ENCODE measurements at places on chromosomes 4 and X.

DNA sequence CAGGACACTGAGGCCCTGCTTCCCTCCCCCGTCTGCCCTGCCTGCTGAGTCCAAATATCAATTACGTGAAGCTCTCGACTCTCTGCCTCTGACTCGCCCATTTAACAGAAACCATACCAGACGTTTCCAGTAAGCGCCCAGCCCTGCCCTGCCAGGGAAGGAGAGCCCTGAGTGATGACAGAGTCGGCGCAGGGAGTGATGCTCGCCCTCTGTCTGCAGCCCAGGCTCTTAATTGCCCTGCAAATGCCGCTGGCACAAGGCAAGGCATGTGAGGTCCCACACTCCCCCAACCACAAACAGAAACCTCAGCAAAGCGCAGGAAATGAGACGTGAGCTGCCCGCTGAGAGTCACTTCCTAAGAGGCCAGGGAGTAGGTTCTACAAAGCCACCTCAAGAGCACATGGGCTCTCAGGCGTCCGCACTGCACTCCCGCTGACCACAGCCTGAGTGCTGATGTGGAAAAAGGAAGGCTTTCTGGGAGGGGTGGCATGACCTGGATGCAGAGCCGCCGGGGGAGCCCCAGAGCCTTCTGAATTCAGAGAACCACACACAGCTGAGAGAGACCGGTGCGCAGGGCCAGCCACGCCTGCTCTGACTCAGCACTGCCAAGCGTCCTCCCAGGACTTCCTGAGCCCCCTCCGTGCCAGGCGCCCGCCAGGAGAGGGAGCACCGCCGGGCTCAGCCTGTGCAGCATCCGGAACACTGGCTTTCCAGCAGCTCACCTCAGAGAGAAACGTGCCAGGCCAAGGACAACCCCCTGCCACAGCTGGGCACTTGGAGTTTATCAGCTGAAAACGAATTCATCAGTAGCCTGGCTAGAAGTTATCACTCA, 5.3 kb downstream of the ZFYVE28 start:
- DNase-seq, result peak; percentile 91

DNA sequence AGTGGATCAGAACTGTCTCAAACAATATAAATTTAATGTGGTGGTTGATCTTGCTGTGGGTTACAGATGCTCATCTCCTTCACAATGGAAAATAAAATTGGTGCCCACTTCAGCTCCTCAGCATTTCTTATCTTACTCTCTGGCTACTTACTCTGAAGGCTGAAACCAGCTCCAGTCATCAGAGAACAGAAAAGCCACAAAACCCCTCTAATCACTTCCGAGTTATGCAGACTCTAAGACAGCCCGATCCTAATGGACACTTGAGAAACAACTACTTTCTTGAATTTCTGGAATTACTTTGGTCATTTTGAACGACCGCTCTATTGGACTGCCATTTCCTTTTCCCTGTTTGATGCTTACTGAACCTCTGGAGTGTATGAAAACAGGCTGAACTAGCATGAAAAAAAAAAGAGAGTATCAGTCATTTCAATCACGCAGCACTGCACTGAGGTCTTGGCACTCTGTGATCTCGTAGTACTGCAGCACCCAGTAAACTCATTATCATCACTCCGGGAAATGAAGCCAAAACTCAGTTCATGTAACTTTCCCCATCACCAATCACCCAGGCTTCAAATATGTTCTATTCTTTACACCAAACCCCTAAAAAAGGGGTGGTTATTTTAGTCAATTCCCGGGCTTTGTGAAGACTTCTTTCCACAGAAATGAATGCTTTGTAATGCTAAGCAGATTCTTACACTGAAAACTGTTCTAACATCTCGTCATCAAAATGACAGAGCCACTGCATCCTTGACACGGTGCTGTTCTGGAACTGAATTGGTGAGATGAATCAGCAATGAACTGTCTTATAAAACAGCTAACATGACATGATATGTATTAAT, 54.5 kb downstream of the TSPAN5 start:
- no peak for DNase-seq

DNA sequence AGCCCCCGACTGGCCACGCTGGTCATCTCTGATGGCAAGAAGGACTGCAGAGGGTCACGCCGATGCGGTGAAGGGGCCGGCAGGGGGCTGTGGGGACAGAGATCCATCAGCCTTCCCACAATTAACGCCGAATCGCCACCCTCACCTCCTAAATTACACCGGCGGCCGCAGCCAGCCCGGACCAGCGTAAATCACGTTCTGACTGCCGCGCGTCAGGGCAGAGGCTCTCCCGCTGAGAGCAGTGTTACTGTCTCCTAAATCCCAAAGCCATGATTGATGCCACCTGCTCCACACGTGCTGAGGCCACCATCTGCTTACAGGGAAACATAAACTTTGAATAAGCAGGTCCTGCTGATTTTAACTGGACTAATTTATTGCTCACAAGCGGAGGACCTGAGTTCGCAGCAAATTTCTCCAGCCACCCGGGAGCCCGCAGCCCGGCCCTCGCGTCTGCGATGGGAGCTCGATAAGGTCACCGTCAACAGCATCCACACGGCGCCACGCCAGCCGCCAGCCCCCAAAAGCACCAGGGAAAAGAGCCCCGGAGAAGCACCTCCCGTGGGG, 127.3 kb upstream of the NKX1-1 start:
- DNase-seq, result no peak

DNA sequence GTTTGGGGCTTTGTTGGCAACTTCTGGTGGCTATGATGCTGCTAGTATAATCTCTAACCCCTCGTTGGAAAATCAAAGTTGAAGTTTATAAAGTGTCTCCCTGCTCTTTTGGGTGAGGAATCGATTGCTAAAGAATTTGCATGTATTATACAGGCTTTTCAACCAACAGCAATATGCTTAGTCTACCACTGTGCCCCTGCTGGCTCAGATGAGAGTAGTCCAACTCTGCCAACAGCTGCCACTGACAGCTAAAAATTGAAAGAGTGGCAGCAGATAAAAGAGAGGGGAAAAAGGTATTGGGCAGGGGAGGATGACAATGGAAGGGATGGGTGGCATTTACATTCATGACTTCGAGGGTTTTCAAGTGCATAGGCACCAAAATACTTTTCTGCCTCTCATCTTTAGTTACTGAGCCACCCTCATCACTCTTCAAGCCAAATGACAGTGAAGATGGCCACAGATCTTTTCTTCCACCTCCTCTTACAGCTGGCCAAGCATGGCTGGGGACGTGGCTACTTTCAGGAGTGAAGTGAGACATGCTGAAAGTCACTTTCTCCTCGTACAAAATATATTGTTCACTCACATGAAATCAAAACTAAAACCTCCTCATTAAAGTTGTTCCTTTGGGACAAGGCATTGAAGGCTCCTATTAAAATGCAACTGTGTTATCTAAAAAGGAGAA, 2.7 kb upstream of the GRIA3 start:
- DNase-seq, result no peak

GRCh38 chr4:22688236-22688635, 4.5 kb upstream of the GBA3 start:
- DNase-seq, result no peak

DNA sequence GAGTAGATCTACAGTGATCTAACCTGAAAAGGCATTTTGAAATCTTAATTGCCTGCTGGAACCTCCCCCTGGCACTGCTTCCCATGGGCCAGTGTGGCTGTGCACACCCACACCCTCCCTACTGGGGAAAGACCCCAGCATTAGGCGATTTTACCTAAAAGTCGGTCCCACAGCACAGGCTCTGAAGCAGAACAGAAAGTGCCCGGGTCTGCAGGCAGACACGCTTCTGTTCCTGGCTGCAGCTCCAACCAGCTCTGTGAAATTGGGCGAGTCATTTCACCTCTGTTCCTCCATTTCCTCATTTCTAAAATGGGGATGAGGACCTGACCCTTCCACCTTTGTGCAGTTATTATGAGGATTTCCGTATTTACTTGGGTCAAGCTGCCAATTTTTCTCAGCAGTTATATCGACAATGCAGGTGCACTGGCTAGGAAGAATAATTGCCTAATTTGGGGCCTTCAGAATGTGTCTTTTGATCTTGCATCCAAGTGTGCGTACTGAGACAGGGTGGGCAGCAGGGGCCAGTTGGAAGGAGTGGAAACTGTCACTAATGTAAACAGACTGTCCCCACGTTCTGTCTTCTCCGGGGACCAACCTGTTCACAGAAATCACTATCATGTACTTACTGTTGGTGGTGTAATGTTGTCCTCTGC, 7.1 kb downstream of the KLF3 start:
- no peak for DNase-seq

- no peak for DNase-seq
Observed at GRCh38 chr4:29002151-29002550, 1718.0 kb upstream of the PCDH7 start.

DNA sequence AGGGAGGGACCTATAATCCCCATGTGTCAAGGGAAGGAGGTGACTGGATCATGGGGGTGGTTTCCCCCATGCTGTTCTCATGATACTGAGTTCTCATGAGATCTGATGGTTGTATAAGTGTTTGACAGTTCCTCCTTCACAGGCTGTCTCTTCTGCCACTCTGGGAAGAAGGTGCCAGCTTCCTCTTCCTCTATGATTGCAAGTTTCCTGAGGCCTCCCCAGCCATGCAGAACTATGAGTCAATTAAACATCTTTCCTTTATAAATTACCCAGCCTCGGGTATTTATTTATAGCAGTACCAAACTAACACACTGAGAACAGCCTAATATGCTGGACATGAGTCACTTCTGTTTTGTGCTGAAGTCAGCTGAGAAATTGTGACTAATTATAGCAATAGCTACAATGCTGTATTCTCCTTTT, 656.9 kb upstream of the CPEB2 start:
- no peak for DNase-seq

GRCh38 chr4:122898370-122899150, 23.8 kb downstream of the NUDT6 start:
- no peak for DNase-seq

DNA sequence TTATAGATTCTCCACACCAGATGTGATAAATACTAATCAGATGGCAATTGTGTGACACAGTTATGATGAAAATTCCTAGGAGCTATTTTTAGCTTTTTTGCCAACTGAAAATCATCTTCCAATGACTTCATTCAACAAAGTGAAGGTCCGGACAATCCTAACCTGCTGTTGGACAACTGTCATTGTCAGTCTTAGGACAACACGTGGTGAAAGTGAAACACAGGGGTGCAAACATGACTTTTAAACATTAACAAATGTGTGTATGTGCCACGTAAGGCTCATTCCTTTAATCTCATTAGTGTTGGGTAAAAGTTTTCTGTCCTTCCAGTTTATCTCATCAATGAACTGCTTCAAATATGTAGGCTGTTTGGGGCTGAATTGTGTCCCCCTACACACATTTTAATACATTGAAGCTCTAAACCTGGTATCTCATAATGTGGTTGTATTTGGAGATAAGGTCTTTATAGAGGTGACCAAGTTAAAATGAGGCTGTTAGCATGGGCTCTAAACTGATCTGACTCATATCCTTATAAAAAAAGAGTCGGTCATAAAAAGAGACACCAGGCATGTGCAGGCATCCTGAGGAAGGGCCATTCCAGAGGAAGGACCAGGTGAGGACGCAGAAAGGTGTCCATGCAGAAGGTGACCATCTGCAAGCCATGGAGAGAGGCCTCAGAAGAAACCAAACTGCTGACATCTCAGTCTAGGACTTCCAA, 41.2 kb upstream of the SMAD1 start:
- DNase-seq, result no peak

- DNase-seq, result no peak
Observed at GRCh38 chrX:11241720-11242119, 51.5 kb upstream of the AMELX start.

DNA sequence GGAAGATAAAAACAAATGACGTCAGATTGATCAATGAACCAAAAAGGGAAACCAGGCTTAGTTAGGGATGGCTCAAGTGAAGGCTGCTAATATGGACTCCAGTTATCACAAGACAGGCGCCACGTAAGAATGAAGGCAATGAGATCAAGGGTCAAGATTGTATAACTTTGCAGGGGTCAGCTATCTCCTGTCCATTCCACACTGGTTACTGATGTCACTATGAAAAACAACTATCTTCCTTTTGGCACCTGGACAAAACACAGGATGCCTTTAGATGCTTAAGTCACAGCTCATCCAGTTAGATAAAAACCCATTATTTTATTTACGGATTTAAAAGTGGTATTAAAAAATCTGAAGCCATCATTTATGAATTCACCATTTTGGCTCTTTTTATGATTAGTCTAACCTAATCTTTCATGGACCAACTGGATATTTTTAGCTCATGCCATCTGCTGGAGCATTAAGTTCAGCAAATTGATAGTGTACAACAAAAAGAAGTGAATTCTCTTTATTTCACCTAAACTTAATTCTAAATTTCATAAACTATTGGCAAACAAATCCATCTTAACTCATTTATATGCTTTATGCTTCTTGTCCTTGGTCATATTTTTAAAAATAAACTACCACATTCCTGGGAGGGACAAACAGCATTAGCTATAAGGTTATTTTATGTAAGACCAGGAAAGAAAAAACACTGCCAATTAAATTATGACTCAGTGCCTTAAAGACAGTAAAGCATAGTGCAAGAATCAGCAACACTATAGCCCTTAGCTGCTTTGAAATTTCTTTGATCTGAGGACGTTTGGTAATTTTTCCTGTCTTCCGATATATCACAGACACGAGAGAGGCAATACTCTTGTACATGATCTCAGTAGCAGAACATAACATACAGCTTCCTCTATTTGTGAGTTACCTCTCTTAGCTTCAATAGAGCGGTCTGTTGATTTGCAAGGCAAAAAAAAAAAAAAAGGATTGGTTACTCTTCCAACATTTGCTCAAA, 27.0 kb downstream of the DHX15 start:
- DNase-seq, result no peak

- DNase-seq, result no peak
Observed at GRCh38 chr4:129532573-129532972, 436.6 kb downstream of the C4orf33 start.

- no peak for DNase-seq
Observed at GRCh38 chr4:82045267-82045666, 328.5 kb downstream of the HNRNPD start.

- DNase-seq, result no peak
Observed at GRCh38 chrX:153644356-153645125, 2.5 kb upstream of the DUSP9 start.

GRCh38 chrX:119218198-119218597, 17.9 kb upstream of the PGRMC1 start:
- DNase-seq, result no peak

- DNase-seq, result no peak
Observed at GRCh38 chr4:145404761-145405160, 76.9 kb upstream of the SMAD1 start.

DNA sequence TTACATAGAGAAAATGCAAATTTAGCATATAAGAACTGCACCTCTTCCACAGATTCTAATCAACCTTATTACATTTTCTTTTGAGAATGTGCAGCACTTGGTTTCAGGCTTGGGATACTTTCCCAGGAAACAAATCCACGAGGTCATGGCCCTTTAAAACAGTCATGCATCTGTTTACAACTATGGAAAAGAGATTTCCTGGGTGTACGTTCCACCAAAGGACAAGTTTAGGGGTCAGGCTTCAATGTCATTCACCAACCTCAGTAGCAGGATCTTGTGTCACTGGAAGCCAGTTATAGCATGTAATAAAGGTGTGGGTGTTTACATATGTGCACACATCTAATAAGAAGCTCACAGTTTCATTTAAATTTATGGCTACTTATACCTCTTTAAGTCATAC, 30.7 kb downstream of the EREG start:
- no peak for DNase-seq

- no peak for DNase-seq
Observed at GRCh38 chrX:72676465-72676864, 37.6 kb downstream of the PHKA1 start.

Data from activated T-helper 2 cell treated with anti-CD3 and anti-CD28 coated beads, Interferon-gamma antibody, Interleukin-2, Interleukin-4, amounts not matched to agents 10 μg/mL and 5 μg/mL and 100 μg/mL, durations not matched to agents 14 hours and 24 hours and 36 hours (primary cell).